ENCODE measurements at places on chromosomes 1 and 21.
A peak's percentile ranks its signal among the peaks of the same experiment; 100 is the strongest.

DNA sequence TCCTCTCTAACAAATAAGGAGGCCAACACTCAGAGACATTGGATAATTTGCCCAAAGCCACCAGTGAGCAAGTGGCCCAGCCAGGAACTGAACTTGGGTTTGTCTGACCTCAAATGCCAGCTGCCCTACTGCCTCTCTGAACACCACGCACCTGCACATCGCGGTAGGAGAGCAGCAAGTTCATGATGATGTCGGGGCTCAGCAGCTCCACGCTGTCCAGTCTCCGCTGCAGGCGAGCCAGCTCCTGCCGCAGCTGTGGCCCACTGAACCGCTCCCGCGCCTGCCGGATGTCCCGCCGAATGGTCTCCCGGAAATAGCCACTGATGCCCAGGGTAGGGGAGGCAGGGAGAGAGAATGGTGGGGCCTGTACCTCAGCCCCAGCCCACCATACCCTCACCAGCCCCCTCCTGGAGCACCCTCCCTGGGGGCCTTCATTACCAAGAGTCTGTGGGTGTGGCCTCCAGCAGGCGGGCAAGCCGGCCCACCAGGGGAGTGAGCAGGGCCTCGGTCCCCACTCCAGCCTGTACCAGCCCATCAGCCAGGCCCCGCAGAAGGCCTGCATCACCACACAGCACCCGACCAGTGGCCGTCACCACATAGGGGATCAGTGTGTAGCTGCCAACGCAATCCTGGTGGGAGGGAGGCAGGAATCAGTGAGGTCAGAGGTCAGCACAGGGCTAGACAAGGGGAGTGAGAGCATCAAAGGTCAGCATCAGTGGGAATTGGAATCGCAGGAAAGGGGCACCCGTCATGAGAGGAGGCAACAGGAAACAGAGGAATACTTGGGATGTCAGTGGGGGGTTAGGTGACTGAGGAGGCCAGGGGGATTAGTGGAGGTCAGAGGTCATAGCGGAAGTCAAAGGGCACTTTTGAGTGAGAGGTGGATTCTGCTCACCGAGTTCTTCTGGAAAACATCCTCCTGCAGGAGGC, 2.7 kb downstream of the MAP3K6 start:
- DNase-seq = no peak

GRCh38 chr1:215761446-215761845, 194.3 kb downstream of the KCTD3 start:
- no peak for DNase-seq

DNA sequence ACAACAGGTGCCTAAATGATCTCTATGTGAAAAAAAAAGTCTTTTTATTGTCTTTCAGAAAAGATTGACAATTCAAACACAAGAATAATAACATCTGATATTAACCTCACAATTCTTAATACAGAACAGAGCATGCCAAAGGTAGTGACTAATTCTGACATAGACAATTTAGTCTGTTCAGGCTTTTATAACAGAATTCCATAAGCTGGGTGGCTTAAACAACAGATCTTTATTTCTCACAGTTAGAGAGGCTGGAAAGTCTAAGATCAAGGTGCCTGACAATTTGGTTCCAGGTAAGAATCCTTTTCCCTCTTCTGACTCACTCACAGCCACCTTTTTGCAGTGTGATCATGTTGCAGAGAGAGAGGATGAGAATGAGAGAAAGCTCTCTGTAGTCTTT, 27.0 kb downstream of the DPYD start:
- DNase-seq = no peak

DNA sequence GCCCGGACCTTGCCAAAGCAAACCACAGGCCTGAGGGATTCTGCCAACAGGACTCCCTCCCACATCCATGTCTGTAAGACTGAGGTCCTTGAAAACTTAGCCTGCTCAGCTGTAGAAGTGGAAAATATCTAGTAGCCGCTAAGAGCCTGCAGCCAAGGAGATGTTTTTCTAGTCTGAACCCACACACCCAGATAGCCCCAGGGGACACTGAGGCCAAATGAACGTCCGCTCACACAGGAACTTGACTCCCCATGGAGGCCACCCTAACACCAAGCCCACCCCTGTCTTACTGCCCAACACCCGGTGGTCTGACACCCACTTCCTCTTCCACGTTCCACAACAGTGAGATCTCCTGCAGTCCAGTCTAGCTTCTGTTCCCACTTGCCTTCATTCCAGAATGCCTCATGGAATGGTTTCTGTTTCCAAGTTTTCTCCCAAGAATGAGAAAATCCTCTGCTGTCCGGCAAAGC, 174.8 kb downstream of the PLPP3 start:
- DNase-seq = peak; percentile 26

GRCh38 chr1:150777544-150777943, 12.0 kb upstream of the CTSS start:
- DNase-seq = no peak

GRCh38 chr1:183155939-183156338, 30.1 kb upstream of the LAMC2 start:
- no peak for DNase-seq

DNA sequence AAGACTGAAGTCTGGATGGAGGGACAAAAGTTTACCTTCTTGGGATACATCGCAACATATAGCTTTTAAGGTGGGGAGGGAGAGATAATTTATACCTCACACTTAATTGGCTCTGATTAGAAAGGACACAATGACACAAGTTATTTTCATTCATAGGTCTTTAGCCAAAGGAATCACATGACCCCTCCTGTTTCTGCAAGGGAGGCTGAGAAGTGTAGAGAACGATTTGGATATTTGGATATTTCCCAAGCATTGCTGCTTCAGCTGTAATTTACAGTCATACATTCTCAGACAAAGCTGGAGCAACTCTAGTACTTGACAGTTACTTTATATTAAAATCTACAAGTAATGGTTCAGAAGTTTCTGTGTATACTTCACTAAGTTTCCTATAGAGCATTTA, 24.2 kb downstream of the DAP3 start:
- no peak for DNase-seq

DNA sequence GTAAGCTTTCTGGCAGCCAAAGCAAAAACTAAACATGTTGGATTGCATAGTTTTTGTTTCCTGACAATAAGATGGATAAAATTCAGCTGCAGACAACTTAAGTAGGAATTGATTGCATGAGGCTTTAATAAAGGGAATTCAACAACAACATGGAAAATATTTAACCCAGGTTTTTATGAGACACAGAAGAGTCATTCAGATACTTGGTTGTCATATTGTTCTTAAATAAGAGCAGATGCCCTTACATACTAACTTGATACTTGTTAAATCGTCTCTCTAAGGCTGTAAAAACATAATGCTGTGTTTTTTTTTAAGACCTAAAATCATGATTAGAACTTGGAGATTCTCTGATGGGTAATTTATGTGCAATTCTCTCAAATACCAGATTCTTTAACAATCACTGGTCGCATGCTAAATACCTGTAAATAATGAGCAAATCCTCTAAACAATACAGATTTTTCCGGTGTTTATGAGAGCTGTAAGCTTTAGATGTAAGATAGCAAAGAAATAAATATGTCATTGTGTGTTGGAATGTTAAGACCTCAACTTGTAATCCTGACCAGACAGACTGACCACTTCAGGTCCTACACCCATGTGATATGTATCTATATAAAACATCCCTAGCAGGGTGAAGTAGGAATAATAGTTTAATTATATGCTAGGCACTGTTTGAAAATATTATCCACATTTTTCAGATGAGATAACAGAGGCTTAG, 37.8 kb upstream of the CD34 start:
- DNase-seq = no peak

- no peak for DNase-seq
These were observed 57.0 kb downstream of the HIVEP3 start for GRCh38 chr1:41861535-41862383.

DNA sequence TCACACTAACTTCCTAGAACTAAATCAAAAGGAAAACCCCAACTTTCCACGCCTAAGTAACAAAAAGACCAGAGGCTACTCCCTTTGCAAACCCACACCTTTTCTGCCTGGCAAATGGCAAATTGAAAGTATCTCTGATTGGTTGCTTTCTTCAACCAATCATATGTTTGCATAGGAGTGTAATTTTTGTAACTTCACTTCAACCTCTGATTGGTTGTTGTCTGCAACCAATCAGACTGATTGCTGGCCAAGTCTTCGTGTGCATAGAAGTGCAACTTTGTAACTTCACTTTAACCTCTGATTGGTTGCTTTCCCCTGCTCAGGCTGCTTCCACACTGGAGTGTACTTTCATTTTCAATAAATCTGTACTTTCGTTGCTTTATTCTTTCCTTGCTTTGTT, 36.9 kb upstream of the PADI2 start:
- peak; percentile 22 for DNase-seq

DNA sequence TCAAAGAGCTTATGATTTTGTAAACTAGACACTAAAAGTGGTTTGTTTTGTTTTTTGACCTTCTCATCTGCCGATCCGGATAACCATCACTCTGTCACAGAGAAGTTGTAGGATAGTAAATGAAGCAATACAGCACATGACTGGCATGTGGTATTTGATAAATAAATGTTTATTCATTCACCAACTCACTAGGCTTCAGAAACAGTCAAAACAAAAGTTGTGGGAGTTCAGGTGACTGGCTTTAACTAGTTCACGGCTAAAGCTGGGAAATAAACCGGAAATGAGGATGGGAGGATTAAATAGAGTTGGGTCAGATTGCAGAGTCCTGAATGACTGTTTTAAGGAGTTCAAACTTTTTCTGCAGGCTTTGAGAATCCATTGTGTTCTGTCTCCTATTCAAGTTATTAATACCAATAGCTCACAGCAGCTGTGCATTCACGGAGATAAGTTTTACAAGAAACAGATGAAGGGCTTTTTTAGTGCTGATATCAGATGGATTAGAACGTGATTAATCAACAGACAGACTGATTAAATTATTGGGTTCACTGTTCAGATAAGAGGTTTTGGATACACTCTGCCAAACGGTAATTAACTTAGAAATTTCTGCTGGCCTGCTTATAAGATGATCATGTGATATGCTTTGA, 463.3 kb downstream of the DPYD start:
- DNase-seq = no peak

DNA sequence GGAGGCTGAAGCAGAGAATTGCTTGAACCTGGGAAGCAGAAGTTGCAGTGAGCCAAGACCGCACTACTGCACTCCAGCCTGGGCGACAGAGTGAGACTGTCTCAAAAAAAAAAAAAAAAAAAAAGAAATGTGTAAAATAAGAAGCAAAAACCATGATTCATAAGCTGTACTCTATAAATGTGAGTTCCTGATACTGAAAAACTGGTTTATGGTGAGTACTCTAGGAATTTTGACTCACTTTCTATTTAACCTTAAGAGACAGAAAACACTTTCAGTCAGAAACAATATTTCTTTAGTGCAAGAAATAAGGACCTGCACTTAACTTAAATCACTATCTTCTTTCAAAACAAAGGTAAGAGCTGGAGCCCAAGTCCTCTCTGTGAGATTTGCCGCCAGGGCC, 19.9 kb upstream of the POU2F1 start:
- DNase-seq = no peak

DNA sequence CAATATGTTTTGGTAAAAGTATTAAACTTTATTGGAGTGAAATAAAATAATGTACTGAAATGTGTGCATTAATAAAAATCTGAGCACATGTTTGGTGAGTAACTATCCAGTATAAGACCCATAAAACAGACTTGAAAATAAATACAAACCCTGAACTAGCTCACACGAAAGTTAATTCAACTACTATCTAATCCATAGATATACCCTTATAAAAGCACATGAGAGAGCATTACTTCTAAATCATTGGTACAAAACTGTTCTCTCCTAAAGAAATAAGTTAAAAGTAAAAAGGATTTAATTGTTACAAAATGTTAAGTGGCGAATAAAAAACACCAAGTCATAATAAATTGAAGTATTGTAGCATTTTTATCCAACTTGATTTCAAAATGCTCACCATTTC, 295.6 kb downstream of the PTPRC start:
- no peak for DNase-seq

DNA sequence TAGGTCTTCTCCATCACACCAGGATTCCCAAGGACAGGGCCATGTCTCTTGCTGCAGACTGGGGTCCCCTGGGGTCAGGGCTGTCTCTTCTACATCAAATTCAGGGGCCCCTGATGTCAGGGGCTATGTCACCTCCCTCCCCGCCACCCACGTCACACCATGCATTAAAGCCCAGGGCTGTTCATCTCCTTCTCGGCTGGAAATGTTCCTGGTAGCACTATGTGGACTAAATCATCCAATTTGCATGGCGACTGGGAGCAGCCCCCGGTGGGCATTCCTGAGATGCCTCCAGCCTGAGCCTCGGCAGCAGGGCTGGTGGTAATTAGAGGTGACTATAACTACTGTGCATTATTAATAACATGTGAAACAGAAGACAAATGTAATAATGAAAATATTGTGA, 151.7 kb upstream of the HMGB4 start:
- no peak for DNase-seq

DNA sequence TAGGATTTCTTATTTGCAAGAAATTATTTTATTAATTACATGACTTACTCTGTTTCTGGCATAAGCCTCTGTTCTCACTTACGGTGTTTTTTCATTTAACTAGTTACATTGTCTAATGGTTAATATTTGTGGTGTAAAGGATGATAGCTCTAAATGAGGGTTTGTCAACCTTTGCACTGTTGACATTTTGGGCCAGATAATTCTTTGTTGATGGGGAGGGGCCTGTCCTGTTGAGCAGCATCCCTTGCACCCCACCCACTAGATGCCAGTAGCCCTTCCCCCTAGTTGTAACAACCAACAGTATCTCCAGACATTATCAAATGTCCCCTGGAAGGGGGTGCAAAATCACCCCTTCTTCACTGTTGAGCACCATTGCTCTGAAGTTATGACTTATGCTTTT, 83.6 kb upstream of the SLC44A3 start:
- no peak for DNase-seq

DNA sequence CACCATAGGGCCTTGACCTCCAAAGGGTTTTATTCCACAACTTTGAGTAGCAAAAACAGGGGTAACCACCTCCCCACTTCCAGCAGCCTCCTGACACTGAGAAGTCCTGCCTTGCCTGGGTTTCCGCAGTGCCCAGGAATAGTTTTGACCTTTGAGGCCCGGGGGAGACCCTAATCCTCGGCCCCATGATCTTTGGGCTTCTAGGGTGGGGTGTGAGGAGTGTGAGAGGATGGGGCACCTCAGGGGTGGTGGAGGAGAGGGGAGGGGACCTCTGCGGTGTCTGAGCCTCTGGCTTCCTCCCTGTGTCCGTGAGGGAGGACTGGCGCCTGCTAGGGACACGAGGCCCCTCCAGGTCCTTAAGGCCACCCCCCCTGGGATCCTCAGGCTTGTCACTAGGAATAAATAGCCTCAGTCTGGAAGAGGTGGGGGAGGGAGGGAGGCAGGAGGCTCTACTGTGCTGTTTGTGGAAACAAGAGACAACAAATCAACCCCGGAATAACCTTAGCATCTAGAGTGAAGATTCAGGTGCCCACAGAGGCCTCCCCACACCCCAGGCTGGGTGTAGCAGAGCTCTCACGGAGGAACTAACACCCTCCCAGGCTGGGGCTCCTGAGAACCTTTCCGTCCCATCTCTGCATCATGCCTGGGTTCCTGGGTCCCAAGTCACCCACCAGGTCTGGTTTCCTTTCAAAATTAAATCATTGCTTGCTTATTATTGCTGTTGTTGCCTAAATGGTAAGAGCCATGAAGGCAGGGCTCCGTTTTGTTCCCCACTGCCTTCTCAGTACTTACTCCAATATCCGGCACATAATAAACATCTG, 904 bp upstream of the FHL3 start:
- DNase-seq = no peak

GRCh38 chr1:180925471-180926051, 12.9 kb downstream of the KIAA1614 start:
- DNase-seq = no peak
